ENCODE measurements at places on chromosomes 4 and X.

DNA sequence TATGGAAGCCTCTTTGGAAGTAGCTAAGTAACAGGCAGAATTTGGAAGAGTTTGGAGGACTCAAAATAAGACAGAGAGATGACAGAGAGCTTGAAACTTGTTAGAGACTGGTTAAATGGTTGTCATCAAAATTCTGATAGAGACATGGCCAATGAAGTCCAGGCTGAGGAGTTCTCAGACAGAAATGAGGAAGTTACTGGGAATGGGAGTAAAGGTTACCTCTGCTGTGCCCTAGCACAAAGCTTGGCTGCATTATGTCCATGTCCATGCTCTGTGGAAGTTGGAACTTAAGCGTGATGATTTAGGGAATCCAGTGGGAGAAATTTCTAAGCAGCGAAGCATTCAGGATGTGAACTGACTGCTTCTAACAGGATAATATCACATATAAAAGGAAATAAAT, 146.2 kb upstream of the NDST4 start:
- DNase-seq: no peak

GRCh38 chr4:107153228-107153627, 117.1 kb upstream of the DKK2 start:
- no peak for DNase-seq

DNA sequence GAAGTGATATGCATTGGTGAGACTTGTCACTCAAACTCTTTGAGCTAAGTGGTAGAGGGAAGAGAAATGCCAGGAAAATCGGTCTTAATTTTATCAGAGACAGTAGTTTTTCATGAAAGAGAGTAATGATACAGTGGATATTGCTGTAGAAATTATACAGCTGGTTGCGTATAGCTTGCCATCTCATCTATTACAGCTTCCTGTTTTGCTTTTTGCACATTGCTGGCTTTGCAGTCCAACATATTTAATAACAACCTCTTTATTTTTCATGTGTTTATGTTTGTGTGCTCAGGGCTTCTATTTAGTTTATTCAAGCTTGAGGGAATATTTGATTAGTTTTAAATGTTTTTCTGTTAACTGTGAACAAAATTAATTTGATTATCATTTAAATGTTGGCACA, 11.5 kb downstream of the SMAD1 start:
- no peak for DNase-seq

DNA sequence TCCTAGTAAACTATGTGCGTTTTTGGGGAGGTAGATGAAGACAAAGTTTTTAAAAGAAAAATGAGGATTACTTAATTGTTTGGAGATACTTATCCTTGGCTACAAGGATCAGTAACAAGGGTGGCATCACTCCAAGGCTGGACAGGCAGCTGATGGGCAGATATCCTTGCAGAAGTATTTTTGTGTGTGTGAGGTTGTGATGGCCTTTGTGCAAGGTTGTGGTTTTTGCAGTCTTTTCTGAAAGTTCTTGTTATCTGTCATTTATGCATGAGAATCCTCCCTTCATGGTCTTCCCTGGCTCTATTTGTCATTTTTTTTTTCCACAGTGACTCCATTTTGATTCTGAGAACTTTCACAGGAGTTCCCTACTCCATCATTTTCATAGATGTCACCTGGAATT, 96.0 kb upstream of the C1GALT1C1 start:
- DNase-seq: no peak

DNA sequence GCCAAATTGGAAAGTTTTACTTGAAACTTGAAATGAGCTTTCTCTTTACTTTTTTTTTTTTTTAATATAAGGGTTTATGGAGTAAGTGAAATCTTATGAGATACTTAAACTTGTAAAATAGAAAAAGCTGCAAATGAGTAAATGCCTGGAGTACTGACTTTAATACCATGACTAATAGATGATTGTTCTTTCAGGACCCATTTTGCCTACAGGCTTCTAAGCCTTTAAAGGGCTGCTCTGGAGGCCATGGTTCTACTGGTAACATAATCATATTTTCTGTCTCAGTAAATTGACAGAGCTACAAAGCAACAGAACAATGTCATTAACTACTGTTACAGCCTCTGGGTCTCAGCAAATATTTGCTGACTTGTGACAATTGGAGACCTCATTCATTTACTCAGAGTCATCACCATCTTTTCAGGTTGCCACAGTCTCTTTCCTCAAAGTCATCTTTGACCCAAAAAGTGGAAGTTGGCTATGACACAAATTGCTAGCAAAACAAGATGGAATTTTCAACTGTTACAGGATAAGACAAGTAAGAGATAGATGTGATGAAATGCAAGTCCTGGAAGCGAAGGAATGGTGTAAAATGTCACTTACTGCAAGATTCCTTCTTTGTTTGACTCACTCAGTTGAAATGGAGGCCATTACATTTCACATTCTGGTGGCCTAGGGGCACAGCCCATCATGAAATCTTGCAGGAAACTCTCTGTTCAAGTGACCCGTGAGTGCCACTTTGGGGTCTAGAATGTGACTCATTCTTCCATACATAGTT, 132.7 kb downstream of the BTC start:
- no peak for DNase-seq

GRCh38 chrX:31168551-31168950, 96.7 kb upstream of the FTHL17 start:
- DNase-seq: no peak
